GM12891 (cell line): ENCODE measurements at places on chromosomes 11 and 22.

GRCh38 chr11:75872887-75873416, 57.9 kb downstream of the UVRAG start:
- no peak for DNase-seq

GRCh38 chr22:39012533-39013511, 1.2 kb upstream of the APOBEC3C start:
- DNase-seq = no peak

DNA sequence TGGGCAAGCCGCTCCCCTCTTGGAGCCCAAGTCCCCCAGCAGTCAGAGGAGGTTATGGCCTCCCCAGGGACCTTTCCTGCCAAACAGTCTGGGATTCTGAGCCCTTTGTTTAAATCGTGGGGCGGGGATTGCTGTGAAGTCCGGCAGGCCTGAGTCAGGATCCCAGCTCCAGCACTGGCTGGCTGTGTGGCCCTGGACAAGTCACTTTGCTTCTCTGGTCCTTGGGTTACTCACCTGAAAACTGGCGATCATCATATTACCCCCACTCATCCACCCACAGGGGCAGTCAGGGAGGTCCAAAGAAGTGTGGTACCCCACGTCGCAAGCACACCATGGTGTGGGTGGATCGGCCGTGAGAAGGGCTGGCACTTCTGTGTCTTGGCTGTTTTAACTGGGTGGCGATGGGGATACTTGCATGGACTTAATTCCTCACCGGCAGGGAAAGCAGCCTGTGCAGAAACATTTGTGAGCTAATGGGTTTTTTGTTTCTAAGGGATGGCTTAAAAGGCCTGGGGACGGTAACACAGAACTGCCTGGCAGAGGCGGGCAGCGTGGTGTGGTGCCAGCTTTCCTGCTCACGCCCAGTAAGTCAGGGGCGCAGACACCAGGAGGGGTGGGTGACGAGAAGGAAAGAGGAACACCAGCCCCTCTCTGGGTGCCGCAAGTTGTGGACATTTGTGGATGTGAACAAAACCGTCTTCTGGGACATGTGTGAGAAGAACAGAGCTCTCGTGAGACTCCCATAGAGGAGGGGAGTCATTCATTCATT, 31.6 kb upstream of the PRR5 start:
- DNase-seq = no peak

- no peak for DNase-seq
Measured at GRCh38 chr11:86596861-86597586, 75.4 kb downstream of the ME3 start.

- no peak for DNase-seq
Measured at GRCh38 chr11:48002561-48002960, 22.2 kb downstream of the PTPRJ start.

DNA sequence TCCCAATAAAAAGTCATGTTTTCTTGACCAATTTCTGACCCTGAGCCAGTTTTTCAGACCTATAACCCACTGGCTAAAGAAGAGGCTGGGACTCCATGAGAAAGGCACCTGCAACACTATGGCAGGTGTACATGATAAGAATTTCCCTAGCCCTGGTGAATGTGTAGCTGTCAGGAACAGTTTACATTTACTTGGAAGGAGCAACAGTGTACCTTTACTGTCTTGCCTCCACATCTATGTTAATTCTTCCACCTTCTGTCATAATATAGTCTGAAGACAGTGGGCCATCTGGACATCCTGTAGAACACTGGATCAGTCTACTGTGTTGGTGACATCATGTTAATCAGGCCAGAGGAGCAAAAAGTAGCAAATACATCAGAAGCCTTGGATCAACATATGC, 72.1 kb upstream of the CD82 start:
- DNase-seq = no peak

- DNase-seq = no peak
Measured at GRCh38 chr22:38078046-38078840, 5.7 kb downstream of the SLC16A8 start.

DNA sequence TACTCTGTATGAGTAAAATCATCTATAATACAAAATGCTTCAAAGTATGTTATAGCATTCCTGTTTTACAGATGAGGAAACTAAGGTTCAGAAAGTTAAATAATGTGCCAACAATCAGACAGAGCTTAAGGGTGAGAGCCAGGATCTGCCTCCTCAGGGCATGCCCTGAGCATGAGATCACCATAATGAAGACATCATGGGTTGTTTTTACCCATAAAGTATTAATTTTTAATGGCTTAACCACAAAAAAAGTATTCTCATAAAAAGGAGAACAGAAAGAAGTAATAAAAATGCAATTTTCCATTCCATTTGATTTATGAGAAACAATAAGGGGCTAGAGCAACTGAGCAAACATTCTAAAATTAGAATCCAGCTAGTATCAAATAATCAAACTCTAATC, 534.3 kb upstream of the ARHGAP42 start:
- no peak for DNase-seq

GRCh38 chr11:41175304-41175972, 284.0 kb downstream of the LRRC4C start:
- no peak for DNase-seq
